T-helper 22 cell (primary cell): ENCODE measurements at places on chromosomes 13 and 19.

DNA sequence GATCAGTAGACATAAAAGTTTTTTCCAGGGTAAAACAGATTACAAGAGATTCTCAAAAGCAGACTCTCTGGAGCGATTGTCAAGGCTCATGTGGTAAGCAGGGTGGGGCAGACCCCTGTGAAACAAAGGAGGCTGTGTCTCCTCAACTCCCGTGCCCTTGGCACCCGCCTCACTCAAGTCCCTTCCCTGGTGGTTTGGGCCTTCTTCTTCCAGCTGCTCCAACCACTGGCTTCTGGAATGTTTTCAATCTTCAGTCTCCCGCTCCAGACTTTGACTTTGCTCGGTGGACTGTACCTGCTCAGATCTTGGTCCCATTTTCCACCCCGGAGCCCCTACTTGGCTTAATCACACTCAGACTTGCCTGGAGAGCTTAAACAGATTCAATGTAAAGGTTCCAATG, 74.8 kb upstream of the STK24 start:
- no peak for DNase-seq

- DNase-seq, result no peak
Observed at GRCh38 chr19:11538232-11539036, at the start of gene CNN1. TSS of gene CNN1 (plus strand) at chr19:11538851. CDS start at chr19:11538928, 77 bp downstream.

- DNase-seq, result no peak
Observed at GRCh38 chr19:35862528-35862927, 5.8 kb downstream of the KIRREL2 start.

DNA sequence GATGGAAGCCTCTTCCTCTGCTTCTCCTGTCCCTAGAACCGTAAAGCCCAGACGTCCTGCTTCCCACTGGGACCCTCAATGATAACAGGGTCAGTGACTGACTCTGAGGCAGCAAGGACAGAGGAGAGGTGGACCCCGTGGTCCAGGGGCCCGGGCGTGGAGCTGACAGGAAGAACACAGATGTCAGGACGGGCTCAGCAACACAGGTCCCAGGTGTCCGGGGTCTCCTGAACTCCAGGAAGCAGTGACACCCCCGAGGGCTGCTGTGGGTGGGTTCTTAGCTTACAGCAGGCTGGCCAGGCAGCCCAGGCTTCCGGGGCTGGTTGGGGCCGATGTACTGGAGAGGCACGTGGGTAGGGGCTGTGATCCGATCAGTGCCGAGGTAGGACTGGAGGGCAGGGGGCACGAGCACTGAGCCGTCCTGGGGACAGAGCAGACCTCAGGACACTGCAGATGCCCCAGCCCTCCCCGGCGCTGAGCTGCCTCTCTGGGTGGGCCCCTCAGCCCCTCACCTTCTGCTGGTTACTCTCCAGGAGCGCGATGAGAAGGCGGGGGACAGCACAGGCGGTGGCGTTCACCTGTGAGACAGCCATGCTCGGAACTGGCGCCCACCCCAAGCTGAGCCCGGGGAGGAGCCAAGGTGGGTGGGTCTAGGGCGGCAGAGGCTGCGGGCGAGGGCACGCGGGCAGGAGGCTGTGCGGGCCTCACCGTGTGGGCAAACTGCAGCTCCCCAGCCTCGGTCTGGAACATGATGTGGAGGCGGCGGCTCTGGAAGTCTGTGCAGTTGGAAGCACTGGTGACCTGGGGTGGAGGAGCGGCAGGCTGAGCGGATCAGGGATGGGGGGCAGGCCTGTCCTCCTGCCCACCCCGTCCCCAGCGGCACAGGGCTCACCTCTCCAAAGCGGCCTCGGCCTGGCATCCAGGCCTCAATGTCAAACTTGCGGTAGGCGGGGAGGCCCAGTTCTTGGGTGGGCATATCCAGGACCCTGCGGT, 3.6 kb upstream of the CCER2 start:
- no peak for DNase-seq

DNA sequence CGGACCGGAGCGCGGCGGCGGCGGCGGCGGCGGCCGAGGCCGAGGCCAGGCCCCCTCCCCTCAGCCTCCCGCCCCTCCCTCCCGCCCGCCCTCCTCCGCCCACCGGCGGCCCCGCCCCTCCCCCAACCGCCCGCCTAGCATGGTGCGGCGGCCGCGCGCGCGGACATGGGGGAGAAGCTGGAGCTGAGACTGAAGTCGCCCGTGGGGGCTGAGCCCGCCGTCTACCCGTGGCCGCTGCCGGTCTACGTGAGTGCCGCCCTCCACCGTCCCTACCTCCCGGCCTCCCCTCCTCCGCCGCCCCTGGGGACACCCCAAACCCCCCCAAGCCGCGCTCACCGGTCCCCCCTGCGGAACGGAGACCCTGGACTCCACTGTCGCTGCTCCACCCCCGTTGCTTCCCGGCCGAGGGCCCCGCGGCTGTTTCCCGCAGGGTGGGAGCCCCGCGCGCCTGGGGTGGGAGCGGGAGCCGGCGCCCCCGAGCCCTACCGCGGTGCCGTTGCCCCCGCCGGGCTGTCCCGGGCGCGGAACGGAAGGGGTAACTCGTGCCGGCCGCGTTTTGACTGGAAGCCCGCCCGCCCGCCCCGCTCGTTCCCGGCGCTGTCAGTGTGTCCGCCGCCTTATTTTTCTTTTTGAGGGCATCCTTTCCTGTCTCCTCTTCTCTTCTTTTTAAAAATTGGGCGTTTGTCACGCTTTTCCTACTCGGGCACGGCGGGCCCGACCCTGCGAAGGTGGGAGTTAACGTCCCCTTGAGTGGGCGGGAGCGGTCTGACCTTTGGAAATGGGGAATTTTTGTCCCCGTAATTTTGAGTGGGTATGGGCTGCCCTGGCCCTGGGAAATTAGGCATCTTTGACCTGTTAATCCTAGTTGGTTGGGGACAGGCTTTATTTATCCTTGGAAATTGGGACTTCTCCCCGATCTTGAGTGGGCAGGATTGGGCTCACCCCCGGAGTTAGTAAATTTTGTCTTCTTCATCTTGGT, 576 bp downstream of the DOT1L start:
- no peak for DNase-seq

DNA sequence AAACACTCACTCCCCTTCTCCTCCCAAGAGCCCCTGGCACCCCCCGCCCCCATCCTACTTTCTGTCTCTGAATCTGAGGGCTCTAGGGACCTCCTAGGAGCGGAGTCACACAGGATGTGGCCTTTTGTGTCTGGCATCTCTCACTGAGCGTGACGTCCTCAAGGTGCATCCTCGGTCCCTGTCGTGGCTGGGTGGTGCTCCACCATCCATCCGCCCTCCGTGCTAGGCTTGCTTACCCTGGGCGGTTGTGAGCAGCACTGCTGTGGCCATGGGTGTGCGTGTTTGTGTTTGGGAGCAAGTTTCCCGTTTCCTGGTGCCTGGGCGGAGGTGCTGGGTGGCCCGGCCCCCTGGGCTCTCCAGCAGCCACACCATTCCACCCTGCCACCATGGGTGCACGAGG, 12.2 kb downstream of the PLEKHJ1 start:
- no peak for DNase-seq

DNA sequence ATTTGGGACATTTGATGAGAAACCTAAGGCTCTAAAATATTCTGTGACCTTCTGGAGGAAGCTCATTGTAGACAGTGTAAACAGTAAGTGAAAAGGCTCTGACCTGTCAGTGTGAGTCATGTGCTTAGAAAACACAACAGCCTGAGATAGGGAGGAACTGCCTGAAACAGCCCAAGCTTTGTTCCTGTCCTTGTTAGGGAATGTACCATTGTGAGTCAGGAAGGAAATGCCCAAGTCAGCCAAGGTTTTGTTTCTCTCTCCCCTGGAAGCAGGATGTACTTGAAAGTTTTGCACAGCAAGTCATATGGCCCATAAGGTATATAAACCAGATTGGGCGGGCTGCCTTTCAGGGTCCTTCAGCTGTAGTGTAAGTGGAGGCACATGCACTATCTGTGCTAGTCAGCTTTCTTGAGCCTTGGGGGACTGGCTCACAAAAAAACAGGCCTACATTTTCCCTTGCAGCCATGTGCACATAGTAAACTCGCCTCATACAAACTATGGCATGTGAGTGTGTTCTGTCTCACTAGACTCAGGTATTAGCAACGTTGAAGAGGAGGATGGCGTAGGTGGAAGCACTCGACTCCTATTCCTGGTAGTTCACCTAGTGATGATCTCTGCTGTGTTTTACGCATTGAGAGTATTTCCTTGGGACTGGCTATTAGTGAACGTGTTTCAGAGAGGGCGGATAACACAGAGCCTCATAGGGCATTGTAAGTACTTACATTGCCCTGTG, 141.2 kb upstream of the KLHL1 start:
- no peak for DNase-seq

DNA sequence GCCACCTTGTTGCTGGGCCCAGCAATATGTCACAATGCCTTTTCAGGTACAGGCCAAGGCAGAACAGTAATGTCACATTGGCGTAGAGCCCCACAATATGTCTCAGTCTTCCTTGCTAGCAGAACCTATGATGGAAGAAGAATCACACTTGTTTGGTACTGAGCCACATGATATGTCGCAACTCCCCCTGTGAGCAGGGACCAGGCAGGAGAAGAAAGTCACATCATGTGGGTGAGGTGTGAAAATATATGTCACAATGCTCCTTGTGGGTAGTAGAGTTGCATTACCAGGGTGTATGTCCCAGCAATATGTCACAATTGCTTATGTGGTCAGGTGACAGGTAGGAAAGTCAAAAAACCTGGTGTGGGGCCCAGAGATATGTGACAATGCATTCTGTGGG, 7.1 kb upstream of the ZNF91 start:
- no peak for DNase-seq

DNA sequence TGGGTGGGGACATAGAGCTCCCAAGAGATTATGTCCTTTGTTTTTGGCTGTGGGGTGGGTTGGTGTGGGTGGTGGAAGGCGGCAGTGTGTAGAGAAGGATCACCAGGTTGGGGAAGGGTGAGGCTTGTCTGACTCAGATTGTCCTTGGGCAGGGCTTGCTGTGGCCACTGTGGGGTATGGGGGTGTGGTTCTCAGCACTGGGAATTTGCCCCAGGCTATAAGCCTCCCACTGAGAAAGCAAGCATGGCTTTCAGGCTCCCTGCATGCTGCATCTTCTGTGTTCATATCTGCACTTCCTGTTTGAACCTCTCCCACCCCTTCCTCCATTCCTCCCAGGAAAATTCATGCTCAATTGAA, 34.9 kb downstream of the DNAJC15 start:
- no peak for DNase-seq

DNA sequence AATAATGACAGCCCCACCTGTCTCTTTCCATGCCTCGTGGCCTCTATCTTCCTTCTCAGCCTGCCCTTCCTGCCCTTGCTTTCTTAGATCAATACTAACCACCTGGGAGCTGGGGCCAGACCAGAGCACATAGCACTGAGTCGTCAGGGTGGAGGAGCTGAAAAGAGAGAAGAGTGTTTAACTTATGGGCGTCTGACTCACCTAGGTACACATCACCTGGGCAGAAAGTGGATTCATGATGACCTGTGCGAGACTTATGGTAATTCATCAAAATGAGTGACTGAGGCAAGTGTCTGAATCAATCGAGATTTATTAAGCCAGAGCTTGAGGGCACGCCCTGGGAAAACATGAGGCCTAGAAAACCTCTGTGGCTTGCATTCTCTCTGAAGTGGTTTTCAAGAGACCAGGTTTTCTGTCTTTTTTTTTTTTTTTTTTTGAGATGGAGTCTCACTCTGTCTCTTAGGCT, 19.2 kb downstream of the CEACAM6 start:
- peak; percentile 26 for DNase-seq

GRCh38 chr19:33422369-33423180, 49.1 kb downstream of the CEBPG start:
- DNase-seq, result no peak

GRCh38 chr13:51357928-51358595, 18.6 kb downstream of the SERPINE3 start:
- no peak for DNase-seq

- no peak for DNase-seq
Observed at GRCh38 chr13:97904059-97904458, 49.4 kb upstream of the IPO5 start.

DNA sequence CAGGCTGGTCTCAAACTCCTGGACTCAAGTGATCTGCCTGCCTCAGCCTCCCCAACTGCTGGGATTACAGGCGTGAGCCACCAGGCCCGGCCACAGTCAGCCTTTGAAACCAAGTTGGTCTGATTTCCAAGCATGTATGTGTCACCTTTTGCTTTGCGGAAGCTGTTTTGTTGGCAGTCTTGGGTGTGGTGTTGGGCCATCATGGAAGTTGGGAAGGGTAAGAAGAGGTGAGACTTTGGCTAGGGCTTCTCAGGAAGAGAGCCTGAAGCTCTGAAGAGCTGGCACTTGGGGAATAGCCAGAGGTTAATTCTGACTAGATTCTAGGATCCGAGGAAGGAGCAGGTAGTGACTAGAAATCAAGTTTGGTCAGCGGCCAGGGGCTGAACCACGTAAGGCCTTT, 2.8 kb downstream of the RSPH6A start:
- DNase-seq, result no peak

DNA sequence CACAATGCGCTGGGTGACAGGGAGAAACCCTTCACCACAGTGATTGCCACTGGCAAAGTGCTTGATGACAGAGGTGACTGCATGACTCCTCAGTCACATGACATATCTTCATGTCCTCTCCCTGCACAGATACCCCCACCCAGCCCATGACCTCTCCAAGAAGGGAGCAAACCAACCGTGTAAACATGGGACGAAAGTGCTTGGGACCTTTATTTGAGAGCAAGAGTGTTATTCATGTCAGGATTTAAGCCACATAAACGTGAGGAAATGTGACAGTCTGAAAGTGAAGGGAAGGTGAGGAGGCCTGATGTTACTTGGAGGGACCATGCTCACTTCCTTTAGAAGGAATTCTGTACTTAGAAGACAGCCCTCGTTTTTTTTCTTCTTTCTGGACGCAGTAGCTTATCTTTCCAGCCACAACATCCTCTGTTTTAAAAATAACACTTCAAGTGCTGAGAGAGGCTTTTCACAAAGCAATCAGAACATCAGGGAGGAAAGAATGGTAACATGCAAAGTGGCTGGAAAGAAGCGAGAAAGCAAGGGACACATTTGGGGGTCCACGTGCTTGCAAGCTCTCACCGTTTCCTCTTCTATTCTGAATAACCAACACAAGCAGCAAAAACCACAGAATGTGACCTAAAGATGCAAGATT, 35.6 kb downstream of the EPS15L1 start:
- DNase-seq, result no peak

DNA sequence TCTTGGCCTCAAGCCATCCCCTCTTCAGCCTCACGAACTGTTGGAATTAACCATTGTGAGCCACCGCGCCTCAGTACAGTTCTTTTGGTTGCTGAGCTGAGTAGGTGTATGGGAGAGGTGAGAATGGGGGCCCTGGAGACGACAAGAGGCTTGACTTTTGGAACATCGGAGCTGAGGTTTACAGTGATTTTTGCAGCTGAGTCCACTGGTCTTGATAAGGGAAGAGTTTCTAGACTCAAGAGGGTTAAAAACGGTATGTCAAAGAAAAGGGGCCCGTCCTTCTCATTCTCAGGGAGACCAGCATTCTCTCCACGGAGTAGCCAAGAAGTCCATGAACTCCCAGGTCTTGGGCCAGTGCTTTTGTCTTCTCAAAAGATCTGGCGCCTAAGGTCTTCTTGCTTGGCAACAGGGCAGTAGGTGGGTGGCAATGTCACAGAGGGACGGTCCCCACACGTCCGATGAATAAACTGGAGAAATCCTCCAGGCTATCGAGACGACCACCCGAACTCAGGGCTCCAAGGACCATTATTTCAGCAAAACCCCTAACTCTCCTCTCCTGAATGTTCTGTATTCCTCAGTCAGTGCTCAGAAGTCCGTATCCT, 6.4 kb upstream of the QTRT1 start:
- DNase-seq, result no peak
